ENCODE measurements at places on chromosomes 4 and X.

- no peak for DNase-seq
These were observed 118.9 kb downstream of the CEP44 start for GRCh38 chr4:174402470-174403176.

DNA sequence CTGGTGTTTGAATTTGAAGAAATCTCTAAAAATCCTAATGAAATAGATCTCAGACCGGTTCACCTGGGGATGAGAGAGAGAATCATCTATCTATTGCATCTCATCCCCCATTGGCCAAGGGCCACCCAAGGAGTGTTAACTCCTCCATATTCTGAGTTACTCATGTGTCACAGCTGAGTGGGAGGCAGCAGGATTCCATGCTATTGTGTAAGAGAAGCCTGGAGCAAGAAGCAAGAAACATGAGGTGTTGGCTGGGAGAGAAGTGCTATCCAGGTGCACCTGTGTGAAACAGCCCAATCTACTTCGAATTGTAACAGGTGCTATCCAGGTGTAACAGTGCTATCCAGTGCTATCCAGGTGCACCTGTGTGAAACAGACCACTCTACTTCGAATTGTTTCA lies 150.3 kb upstream of the MAOA start:
- no peak for DNase-seq

DNA sequence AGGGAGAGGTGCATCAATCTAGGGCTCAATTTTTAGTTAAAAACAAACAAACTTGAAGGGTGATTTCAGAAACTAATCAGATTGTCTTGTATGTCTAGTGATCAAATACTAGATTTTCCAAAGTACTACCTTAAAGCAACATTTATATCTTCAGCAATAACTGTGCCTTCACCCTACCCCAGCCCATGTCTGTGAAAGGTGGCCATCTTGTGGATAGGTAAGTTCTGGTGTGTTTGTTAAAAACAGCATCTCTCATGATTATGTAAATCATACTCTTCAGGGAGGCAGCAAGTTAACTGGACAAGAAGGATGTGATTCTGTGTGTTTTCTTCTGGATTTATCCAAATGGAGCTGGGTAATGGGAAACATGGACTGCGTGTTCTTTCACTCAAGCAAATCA lies 81.4 kb upstream of the ACSL1 start:
- no peak for DNase-seq

DNA sequence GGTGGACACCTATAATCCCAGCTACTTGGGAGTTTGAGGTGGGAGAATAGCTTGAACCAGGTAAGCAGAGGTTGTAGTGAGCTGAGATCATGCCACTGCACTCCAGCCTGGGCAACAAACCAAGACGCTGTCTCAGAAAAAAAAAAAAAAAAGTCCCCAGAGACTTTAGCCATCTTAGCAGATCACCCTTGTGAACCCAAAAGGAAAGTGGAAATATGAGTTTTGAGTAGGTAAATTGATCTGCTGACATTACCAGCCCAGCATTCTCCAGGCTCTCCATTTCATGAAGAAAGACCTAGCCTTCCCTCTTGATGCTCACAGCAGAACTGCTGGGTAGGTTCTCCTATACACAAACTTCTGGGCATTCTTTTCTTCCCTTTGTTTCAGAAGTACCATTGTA lies 24.5 kb upstream of the HNRNPD start:
- DNase-seq, result no peak

GRCh38 chr4:38944440-38944839 lies 76.8 kb downstream of the FAM114A1 start:
- DNase-seq, result no peak

GRCh38 chr4:53916431-53916889 lies 147.9 kb downstream of the CHIC2 start:
- no peak for DNase-seq

DNA sequence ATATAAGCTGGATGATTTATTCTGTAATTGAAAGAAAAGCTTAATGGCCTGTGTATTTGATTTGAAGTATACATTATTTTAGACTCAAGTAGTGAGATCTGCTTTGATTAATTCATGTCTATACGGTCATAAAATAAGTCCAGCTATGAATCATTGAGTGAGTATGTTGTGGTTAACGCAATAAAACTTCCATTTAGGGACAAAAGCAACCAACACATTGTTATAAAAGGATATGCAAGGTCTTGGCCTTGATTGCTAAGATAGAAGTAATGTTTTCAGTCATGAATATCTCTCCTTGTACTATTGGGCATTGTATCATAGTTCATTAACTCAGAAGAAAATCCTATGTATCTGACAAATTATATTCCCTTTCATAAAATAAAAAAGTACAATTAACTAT lies 162.1 kb downstream of the EPHA5 start:
- no peak for DNase-seq

DNA sequence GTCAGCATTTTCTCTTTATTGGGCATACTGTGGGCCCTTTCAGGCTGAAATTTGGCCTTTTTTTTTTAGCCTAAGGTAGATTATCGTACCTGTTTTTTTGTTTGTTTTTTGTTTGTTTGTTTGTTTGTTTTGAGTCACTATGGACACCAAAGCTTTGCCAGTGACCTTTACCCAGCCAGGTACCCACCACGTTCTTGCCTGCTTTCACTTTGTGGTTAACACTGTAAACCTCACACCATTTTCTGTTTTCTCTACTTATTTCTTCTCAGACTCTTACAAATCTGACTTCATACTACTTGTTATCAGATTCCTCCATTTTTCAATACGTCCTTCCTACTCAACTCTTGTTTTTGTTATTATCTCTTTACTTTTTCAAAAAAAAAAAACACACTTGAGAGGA lies 81.5 kb downstream of the ZNF674 start:
- DNase-seq, result no peak

DNA sequence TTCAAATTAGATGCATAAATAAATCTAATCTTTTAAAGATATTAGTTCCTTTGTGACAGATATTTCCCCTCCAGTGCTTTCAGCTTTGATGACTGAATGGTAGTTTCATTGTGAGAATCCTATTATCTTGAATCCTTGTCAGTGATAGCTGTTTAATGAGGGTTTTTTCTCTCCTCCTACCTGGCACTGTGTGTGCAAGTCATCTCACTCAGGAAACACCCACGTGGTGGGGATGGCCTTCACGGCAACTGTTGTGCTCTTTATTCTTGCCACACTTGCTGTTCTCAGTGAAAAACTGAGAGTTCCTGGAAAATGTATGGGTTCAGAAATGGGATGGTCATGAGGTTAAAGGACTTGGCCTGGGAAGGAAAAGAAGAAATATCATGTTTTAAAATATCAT lies 129.9 kb downstream of the SPRY1 start:
- no peak for DNase-seq

GRCh38 chrX:103562801-103563200 lies 22.5 kb upstream of the TCEAL4 start:
- no peak for DNase-seq

GRCh38 chrX:150512461-150512901 lies 55.9 kb upstream of the MTM1 start:
- DNase-seq, result no peak

GRCh38 chr4:105496899-105497298 lies 23.0 kb upstream of the PPA2 start:
- DNase-seq, result no peak

GRCh38 chr4:183789657-183790056 lies 115.5 kb upstream of the STOX2 start:
- DNase-seq, result no peak

GRCh38 chrX:8730812-8731558 lies 952 bp downstream of the ANOS1 start:
- DNase-seq, result no peak

GRCh38 chr4:78673337-78673736 lies 102.8 kb upstream of the BMP2K start:
- no peak for DNase-seq

- DNase-seq, result no peak
These were observed 726.0 kb downstream of the GRID2 start for GRCh38 chr4:93029769-93030168.

GRCh38 chrX:51151734-51152133 lies 180.9 kb upstream of the NUDT10 start:
- DNase-seq, result no peak

- DNase-seq, result no peak
These were observed 16.5 kb downstream of the PPP1R3F start for GRCh38 chrX:49286136-49286535.

DNA sequence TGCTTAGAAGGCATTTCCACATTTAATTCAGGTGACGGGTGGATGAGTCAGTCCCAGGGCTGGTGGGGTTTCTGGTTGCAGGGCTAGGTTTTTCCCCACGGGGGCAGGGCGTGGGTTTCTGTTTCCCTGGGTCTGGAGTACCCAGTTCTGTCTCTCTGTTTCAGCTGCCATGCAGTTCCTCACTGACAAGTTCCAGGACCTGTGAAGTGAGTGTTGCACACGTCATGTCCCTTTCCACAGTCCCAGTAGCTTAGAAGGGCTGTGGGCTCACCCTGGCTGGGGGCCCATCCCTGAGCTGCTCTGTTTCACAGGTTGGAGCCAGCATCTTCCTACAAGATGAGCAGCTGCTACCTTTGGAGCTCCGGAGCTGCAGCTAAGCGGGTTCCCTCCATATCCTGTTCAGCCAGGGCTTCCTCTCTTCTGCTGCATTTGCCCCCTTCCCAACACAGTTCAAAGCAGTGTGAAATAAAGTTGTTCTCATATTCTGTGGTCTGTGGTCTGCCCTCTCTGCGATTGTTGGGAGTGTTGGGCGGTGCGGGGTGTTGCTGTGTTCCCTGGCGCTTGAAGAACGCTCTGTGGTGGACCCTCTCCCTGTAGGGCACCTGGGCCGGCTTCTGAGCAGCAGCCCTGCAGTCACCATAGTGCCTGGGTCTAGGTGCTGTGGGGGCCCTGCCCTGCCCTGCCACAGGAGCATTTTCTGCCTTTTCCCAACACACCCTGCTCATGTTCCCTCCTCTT lies 3.9 kb downstream of the LOC101059915 start:
- peak; percentile 74 for DNase-seq

- no peak for DNase-seq
These were observed 55.3 kb downstream of the FHDC1 start for GRCh38 chr4:152991398-152991797.

DNA sequence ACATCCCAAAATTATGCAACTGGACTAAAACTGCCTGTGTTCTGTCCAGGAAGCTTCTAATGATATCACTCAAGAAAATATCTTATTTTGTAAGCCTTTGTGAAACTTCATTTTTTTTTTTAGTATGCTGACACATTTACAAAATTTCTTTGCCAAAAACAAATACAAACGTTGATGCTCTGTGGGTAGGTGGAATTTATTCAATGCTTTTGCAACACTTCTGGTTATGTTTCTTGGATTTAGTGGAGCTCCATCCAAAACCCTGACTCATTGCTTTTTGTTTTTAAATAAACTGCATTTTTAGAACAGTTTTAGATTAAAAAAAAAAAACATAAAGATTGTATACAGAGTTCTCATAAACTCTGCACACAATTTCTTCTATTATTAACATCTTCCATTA lies 250.9 kb upstream of the MAOA start:
- DNase-seq, result no peak

GRCh38 chr4:7715271-7716009 lies 224.2 kb downstream of the AFAP1 start:
- DNase-seq, result no peak

GRCh38 chrX:53383376-53384076 lies 38.9 kb downstream of the SMC1A start:
- DNase-seq, result no peak

- DNase-seq, result no peak
These were observed 162.7 kb upstream of the TTC29 start for GRCh38 chr4:147108409-147108808.

GRCh38 chr4:152087335-152087734 lies 326.5 kb upstream of the GATB start:
- no peak for DNase-seq

GRCh38 chr4:76322236-76322635 lies 15.7 kb downstream of the STBD1 start:
- DNase-seq, result no peak

- no peak for DNase-seq
These were observed 473 bp upstream of the VAMP7 start for GRCh38 chrX:155880586-155881157.

- no peak for DNase-seq
These were observed 62.1 kb upstream of the LANCL3 start for GRCh38 chrX:37509349-37509748.

DNA sequence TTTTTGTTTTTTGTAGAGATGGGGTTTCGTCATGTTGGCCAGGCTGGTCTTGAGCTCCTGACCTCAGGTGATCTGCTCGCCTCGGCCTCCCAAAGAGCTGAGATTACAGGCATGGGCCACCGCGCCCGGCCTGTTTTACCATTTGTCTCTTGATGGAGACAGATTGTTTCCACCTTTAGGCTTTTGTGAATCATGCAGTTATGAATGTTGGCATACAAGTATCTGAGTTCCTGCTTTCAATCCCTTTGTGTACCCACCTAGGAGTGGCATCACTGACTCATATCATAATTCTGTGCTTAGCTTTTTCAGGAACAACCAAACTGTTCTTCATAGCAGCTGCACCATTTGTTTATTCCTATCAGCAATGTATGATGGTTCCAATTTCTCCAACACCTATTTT lies 20.2 kb upstream of the MGST2 start:
- DNase-seq, result no peak

GRCh38 chr4:11218692-11219091 lies 210.0 kb downstream of the HS3ST1 start:
- DNase-seq, result no peak

DNA sequence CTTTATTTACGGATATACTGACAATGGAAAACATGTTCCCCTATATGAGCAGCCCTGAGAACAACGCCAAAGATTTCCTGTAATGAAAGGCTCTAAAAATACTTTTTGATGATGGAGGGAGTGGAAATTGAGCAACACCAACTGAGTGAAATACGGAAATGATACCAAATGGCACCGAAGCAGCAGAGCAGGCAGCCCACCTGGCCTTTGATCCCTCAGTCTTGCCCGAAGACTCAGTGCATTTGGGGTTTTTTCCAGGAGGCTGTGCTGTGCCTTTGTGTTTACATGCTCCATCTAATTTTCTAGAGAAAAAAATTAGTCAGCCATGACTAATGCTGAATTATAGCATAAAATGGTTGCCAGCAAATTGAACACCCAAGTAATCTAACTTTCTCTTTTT lies 169.9 kb upstream of the RBPJ start:
- peak; percentile 65 for DNase-seq

GRCh38 chr4:15479089-15479912 lies 9.6 kb downstream of the CC2D2A start:
- DNase-seq, result no peak

- DNase-seq, result no peak
These were observed 134.1 kb upstream of the C1QTNF7 start for GRCh38 chr4:15293711-15294110.
